ENCODE measurements at places on chromosomes 6 and 20.

DNA sequence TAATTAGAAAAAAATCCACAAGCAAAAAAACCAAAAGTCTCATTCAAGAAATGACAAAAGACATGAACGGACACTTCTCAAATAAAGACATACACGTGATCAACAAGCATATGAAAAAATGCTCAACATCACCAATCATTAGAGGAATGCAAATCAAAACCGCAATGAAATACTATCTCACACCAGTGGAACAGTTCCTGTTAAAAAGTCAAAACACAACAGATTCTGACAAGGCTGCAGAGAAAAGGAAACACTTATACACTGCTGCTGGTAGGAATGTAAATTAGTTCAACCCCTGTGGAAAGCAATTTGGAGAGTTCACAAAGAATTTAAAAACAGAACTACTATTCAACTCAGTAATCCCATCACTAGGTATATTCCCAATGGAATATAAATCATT is 58.0 kb downstream of the IRAK1BP1 start:
- DNase-seq, result no peak

DNA sequence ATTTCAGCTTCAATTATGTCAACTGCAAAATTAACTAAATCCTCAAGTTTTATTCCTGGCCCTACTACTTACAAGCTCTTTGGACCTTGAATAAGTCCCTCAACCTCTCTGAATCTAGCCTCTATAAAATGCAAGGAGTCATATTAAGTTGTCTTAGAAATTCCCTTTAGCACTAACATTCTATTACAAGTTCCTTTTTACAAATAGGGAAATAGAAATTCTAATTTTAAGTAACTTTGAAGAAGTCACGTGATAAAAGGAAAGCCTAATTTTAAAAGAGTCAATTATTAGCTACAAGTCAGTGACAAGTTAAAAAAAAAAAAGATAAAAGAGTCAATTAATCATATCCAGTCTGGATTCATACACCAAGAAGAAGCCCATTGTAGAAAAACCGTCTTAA is 24.6 kb upstream of the GTF3C6 start:
- no peak for DNase-seq

DNA sequence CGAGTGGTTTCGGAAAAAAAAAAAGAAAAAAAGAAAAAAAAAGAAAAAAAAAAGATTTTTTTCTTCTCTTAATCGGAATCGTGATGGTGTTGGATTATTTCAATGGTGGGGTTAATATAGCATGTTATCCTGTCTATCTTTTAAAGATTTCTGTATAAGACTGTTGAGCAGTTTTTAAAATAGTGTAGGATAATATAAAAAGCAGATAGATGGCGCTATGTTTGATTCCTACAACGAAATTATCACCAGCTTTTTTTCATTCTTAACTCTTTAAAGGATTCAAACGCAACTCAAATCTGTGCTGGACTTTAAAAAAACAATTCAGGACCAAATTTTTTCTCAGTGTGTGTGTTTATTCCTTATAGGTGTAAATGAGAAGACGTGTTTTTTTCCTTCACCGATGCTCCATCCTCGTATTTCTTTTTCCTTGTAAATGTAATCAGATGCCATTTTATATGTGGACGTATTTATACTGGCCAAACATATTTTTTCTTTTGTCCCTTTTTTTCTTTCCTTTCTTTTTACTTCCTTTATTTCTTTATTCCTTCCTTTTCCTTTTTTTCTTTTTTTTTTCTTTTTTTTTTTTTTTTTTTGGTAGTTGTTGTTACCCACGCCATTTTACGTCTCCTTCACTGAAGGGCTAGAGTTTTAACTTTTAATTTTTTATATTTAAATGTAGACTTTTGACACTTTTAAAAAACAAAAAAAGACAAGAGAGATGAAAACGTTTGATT is 3.6 kb downstream of the SOX4 start:
- DNase-seq, result no peak

GRCh38 chr6:30885999-30886896 is 1.9 kb downstream of the DDR1 start:
- DNase-seq, result no peak

DNA sequence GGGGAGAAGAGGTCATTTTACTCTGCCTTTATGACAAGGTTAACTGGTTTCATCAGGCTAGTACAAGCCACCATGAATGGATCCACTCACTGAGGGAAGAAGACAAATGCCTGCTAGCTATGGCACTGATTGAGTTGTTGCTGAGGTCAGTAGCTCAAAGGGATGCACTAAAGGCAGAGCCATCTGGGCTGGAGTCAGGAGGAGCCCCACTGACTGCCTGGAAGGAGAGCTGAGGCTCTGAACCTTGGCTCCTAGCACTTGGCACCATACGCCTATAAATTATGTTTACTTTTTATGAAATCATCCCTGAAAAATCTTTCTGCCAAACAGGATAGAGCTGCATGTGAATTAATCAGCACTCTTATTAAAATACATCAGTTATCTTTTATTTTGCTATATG is 104.6 kb downstream of the DTD1 start:
- no peak for DNase-seq

DNA sequence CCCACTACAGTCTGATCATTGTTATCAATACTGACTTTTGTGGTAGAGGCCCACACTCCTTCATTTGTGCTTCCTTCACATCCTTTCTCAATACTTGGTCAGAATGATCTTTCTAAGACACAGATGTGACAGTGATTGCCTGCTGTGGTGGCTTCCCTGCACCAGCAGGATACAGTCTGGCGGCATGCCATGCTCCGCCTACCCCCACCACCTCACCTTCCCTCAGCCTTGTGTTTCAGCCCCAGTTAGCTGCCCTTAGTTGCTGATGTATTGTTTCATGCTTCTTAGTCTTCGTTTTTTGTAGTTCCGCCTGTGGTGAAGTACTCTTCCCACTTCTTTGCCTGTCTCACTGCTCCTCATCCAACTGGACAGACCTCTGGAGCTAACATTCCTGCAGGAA is 10.9 kb downstream of the LRRC1 start:
- no peak for DNase-seq

- DNase-seq, result no peak
These were observed 1.3 kb downstream of the PDYN start for GRCh38 chr20:1992359-1993110.

GRCh38 chr6:43676962-43677606 is 10.5 kb downstream of the MRPS18A start:
- DNase-seq, result no peak

DNA sequence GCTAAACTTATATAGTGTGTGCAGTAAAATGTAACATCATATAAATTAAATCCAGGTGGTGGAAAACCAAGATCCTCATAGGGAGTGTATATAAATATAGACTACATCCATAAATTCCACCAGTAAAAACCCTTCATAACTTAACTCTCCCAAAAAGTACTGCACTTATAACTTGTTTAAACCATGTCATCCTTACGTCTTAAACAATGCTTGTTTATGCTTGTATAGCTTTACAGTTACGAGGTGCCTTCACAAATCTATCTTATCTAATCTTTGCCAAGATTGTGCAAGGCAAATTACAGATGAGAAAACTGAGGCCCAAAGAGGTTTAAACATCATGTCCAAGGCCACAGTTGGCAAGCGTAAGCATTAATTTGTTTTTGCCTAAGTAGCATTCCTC is 71.3 kb downstream of the BCAS1 start:
- DNase-seq, result no peak

GRCh38 chr6:151044465-151045441 is 179.3 kb downstream of the MTHFD1L start:
- no peak for DNase-seq

DNA sequence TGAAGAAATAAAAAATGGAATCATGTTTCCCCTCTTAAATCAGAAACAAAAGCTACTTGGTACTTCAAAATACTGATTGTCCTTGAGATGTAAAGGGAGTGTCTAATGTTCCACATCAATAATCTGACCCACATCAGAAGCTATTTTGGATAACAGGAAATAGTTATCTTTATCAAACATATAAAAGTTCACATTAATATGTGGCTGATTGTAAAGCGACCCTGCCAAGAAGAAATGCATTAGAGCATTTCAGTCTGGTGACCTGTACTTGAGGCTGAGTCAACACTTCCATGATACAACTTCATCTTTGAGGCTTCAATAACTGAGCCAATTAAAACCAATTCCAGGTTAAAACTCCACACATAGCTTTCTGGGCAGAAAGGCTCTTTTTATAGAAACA is 31.8 kb downstream of the SYNE1 start:
- DNase-seq, result no peak

DNA sequence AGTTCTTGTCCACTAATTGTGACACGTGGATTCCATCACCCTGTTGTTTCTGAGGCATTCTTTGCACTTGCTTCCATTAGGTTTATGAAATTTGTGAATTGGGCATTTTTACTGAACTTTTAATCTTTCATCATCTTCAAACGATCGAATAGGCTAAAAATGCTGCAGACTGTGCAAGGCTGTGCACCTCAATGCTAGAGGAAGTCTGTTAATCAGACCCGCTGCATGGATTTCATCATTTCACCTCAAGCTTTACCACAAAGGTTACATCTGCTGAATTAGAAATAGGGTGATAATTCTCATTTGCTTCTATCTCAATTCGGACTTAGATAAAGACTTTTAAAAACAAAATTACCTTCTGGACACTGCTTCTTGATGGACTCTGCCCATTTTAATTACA is 27.8 kb upstream of the F13A1 start:
- DNase-seq, result no peak

- no peak for DNase-seq
These were observed 2.0 kb downstream of the NAA20 start for GRCh38 chr20:20019123-20019522.

DNA sequence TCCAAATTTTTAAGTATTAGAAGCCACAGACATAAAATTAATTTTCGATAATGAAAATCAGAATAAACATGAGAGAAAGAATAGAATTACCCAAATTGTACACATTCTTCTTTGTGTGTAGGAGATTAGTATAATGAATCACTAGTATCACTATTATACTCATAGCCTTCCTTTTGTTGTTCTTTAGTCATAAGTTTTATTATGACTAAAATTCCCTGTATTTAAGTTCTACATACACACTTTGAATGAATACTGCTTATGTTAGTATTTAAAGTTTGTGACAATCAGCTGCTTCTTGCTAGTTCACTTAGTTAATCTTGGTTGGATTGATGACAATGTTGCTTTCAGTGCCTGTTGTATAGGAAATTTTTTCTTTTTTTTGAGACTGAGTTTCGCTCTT is 72.7 kb downstream of the CCDC170 start:
- no peak for DNase-seq

- no peak for DNase-seq
These were observed 47.2 kb downstream of the TRERF1 start for GRCh38 chr6:42404484-42404883.

- DNase-seq, result no peak
These were observed 503.1 kb downstream of the PREX1 start for GRCh38 chr20:48324744-48325143.

DNA sequence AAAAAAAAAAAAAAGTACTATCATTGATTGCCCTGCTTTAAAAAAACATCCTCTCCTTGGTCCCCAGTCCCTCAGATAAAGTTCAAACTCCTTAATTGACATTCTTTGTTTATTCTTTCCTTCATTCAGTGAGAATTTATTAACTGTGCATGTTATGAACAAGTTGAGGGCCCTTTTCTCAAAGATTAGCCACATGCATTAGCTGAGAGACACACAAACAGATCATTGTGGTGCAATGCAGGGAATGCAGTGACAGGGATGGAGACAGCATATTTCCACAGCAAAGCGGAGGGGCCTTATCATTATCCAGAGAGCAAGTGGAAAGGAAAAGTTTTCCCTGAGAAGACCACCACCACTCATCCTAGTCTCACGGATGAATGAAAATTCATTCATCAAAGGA is 21.9 kb upstream of the IPCEF1 start:
- DNase-seq, result no peak

GRCh38 chr6:101150226-101150625 is 243.3 kb upstream of the GRIK2 start:
- no peak for DNase-seq

DNA sequence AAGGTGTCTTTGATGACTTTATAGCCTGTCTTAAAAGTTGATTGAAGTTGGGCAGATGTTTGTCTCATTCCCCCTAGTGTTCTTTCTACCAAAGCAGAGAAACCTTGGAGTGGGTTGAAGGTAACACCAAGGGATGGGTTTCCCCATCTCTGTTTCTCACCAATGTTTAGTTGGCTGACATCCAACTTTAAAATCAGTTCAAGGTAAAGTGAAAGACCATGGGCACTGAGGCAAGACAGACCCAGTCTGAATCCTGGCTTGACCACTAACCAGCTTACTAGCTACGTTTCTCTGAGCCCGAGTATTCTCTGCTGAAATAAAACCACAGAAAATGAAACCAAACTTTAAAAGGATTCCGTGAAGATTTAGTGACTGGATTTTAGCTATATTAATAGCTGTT is 258.9 kb downstream of the KIF16B start:
- no peak for DNase-seq

DNA sequence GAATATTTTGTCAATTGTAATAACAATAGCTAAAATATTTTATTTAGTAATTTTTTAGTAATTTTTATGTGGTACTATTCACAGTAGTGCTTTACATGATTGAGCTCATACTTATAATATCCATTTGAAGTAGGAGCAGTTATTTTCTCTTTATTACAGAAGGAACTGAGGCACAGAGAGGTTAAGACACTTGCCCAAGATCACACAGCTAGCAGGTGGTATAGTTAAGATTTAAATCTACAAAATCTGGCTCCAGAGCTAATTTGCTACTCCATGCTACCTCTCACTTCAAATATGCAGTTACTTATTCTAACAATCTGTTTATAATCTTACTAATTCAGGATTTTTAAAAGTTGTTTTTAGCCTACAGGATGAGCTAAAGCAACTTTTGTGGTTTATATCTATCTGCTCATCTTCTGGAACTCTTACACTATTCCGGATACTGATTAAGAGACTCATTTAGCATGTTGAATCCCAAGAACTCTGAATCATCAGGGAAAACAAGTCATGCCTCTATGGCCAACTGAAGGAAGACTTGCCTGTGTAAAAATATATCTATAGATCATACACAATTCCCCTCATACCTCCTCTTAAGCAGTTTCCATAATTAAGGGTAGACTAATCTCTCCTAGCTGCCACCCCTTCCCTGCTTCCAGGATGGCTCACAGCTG is 324.2 kb downstream of the UBE3D start:
- DNase-seq, result no peak

- no peak for DNase-seq
These were observed 47.3 kb downstream of the LY86 start for GRCh38 chr6:6635869-6636268.

DNA sequence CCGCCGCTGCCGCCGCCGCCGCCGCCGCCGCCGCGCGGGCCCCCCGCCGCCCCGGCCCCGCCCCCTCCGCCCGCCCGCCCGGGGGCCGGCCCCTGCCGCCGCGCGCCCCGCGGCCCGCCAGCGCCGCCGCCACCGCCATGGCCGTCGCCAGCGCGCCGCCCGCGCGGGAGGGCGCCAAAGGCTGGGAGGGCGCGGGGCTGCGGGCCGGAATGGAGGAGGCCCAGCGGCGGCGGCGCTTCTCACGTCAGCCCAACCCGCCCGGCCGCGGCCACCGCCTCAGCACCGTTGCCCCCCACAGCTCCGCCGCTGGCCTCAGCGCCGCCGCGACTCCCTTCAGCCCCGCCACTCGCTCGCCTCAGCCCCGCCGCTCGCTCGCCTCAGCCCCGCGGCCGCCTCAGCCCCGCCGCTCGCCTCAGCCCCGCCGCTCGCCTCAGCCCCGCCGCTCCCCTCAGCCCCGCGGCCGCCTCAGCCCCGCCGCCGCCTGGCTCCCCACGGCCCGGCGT is 258 bp downstream of the PHF10 start:
- DNase-seq, result peak; percentile 33

Data from stimulated activated CD4-positive, alpha-beta T cell treated with anti-CD3 and anti-CD28 coated beads, Interleukin-15, amount 100 ng/mL, for 1 hour (primary cell).